Kidney epithelial cell (primary cell): ENCODE measurements at places on chromosomes 12 and 14.

DNA sequence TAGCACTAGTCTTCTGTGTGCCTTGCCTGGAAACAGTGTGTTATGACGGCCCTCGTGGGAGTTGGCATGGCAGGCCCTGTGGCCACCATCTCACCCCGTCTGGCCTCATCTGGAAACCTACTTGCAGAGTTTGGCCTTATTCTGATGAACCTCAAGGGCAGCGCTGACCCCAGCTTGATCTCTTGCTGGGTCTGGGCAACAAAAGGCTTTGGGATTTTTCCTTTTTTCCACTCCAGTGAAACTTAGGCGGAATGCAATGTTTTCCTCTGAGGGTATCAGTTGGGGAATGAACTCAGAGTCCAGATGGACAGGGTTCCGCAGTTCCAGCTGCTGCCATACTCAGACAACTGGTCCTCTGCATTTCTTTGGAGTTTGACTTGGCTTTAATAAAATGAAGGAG is 15.9 kb downstream of the CACNA1C start:
- no peak for DNase-seq

GRCh38 chr12:108375986-108376663 is 37.0 kb upstream of the CMKLR1 start:
- DNase-seq = no peak

- DNase-seq = peak; percentile 23
Measured at GRCh38 chr12:1217191-1217949, 226.3 kb downstream of the ERC1 start.

GRCh38 chr12:24950231-24950834 is 1.4 kb upstream of the BCAT1 start:
- DNase-seq = no peak

DNA sequence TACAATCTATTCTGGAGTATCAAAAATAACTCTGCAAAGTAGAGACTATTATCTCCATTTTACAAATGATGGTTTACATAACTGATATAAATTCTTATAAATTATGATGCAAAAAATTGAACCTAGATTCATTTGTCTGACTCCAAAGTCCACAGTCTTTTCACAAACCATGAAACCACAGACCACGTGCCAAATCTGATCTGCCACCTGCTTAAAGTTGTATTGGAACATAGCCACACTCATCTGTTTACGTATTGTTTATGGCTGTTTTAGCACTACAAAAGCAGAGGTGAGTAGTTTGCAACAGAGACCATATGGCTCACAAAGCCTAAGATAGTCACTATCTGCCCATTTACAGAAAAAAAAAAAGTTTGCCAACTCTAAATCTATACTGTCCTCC is 105.3 kb downstream of the KCNH5 start:
- DNase-seq = no peak

DNA sequence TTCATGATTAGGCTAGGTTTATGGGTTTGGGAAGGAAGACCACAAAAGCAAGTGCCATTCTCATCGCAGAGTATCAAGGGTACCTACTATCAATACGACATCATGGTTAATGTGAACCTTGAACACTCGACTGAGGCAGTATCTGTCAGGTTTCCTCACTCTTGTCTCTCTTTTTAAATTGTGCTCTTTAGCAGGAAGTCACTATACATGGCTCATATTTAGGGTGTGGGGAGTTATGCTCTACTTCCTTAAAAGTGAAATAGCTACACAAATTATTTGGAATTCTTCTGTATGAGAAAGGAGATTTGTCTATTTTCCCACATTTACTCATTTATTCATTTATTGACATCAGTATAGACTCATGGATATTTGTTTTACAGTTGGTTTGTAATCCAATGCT is 5.9 kb upstream of the CLEC4E start:
- no peak for DNase-seq

- DNase-seq = no peak
Measured at GRCh38 chr14:94320243-94320642, 2.9 kb downstream of the SERPINA6 start.

DNA sequence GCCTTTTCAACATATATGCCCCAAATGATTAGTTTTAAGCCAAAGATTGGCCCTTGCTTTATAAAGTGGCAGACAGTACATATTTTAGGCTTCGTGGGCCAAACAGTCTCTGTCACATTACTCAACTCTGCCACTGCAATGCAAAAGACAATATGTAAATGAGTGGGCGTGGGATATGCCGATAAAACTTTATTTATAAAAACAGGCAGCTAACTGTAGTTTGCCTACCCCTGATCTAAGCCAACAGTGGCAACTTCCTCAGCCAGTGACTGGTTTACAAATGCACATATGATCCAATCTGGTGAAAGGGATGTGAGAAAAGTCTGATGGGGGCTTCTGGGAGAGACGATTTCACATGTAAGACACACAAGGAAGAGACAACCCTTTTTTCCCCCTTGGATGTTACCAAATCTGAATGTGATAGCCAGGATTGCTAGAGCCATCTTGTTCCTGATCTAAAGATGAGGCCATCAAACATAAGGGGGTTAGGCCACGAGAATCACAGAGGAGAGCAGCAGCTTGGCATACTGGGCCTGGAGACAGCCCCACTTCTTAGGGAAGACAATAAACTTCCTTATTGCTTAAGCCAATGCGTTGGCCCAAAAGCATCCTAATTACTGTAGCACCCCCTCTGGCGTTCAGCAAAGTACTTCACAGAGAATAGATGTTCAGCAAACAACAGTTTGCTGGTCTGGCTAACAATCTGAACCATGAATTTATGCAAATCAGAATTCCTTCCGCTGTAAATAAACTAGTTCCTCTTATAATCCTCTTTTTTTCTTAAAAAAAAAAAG is 75.2 kb upstream of the TMCC3 start:
- no peak for DNase-seq

DNA sequence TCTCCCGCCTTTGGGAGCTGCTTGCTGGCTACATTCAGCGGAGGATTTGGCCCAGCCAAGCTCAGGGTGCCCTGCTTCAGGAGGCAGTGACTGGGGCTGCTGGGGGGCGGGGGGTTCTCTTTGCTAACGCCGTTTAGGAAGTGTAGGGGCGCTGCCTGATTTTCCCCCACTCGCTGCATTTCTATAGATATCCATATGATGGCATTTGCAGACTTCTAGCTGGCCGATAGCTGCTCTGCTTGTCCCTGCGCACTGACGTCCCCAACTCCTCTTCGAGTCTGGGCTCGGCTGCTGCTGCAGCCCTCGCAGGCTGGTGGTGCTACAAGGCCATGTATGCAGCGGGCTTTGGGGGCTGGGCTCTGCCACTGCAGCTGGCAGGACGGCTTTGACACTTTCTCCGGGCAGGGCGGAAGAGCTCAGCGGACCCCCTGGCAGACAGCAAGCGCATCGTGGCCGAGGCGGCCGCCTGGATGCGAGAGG is 3.1 kb downstream of the LRFN5 start:
- DNase-seq = no peak

- no peak for DNase-seq
Measured at GRCh38 chr12:67299526-67299925, 30.4 kb downstream of the CAND1 start.

- DNase-seq = no peak
Measured at GRCh38 chr14:59897757-59898383, 22.1 kb upstream of the LRRC9 start.

DNA sequence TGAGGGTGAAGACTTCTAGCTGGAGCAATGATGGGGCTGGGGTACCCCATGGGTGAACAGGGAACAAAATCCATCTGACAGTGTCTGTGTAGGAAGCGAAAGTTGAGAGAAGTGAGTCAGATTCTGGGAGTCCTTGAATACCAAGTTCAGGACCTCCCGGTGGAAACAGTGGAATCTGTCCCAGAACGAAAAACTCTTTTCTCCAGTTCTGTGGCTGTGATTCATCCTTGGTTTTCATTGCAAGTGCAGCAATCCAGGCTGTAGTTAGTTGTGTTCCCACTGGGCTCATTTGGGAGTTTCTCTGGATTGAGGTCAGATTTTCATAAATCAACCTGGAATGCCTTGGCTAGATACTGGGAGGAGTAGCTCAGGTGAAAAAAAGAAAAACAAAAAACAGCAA is 120.7 kb downstream of the C12orf75 start:
- DNase-seq = no peak

DNA sequence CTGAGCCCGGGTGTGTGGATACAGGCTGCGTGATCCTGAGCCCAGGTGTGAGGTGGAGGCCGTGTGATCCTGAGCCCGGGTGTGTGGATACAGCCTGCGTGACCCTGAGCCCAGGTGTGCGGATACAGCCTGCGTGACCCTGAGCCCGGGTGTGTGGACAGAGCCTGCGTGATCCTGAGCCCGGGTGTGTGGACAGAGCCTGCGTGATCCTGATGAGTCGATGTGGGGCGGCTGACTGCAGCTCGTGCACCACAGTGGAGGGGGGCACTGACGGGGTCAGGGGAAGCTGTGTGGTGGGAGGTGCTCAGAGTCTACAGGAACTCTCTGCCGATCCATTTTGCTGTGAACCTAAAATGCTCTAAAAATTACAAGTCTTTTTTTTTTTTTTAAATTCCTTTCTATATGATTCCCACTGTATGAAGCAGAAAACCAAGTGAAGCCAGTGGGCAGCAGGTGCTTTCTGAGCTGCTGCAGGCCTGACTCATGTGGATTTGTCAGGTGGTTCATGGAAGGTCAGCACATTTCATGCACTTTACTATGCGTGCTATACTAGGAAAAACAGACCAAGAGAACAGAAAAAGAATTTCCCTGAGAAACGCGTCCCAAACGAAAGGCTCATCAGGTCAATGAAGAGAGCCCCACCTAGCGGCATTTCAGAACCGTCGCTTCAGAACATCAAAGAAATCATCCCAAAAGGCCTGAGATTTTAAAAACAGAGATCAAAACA is 19.3 kb downstream of the BRF1 start:
- peak; percentile 53 for DNase-seq

- no peak for DNase-seq
Measured at GRCh38 chr14:52013984-52014600, 24.7 kb downstream of the RTRAF start.

- DNase-seq = no peak
Measured at GRCh38 chr12:49273726-49274395, 9.0 kb downstream of the TUBA1C start.

- DNase-seq = no peak
Measured at GRCh38 chr12:39040275-39040674, 134.9 kb upstream of the CPNE8 start.

DNA sequence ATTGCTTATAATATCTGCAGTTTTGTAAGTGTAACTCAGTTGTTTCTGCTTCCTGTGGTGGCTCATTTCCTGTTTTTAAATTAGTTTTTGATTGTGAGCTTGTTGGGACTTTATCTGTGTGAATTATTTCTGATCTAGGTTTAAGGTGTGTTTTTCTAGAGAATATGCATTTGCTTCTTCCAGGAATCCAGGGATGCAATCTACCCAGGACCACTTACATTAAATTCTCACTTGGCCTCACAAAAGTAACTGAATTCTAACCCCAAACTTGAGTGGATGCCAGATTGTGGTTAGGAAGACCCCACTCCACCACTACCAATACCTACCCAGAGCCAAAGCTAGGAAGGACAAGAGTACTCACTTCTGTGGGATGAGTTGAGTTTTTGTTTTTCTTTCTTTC is 11.9 kb downstream of the STYX start:
- no peak for DNase-seq

- DNase-seq = peak; percentile 65
Measured at GRCh38 chr12:97075161-97075933, 168.3 kb downstream of the NEDD1 start.

GRCh38 chr14:105710119-105711043 is 184.0 kb downstream of the TMEM121 start:
- no peak for DNase-seq

GRCh38 chr12:88496891-88497371 is 83.3 kb downstream of the KITLG start:
- DNase-seq = no peak

GRCh38 chr14:85344847-85345570 is 184.9 kb upstream of the FLRT2 start:
- DNase-seq = no peak

- DNase-seq = peak; percentile 54
Measured at GRCh38 chr14:65686761-65687160, 274.2 kb downstream of the FUT8 start.

DNA sequence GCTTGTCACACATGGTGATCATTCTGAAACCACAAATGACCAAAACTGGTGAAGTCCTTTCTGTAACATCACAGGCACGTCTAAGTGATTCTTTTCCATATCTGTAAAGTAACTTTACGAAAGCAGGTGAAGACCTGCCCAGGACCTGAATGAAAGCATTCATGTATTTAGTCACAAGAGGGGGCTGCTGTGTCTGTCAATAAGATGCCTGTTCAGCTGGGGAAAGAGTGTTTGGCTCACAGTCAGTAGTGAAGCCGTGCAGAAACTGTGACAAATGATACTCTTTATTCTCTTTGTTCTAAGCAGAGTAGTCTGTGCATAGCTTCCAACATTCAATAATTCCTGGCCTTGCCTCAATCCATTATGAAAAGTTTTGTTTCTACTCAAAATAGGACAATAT is 373.5 kb upstream of the OR4E1 start:
- DNase-seq = no peak

- no peak for DNase-seq
Measured at GRCh38 chr14:35073486-35073885, 27.4 kb downstream of the FAM177A1 start.

DNA sequence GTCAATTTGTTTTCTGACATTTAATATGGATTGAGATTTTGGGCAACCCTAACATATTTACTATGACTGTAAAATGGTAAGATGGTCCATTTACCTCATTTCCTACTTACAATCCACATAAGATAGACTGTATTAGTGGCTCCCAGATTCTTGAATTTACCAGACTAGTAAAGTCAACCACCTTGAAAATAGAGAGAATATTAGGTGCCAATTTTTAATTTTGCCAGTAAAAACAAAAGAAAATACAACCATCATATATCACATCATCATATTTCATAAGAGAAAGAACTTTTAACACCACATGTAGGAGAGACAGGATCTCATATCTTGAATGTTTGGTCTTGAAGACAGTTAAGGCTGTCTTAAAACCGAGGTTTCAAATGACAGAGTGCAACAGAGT is 7.7 kb upstream of the FBLN5 start:
- DNase-seq = no peak

- no peak for DNase-seq
Measured at GRCh38 chr12:83996671-83997070, 915.9 kb downstream of the SLC6A15 start.

DNA sequence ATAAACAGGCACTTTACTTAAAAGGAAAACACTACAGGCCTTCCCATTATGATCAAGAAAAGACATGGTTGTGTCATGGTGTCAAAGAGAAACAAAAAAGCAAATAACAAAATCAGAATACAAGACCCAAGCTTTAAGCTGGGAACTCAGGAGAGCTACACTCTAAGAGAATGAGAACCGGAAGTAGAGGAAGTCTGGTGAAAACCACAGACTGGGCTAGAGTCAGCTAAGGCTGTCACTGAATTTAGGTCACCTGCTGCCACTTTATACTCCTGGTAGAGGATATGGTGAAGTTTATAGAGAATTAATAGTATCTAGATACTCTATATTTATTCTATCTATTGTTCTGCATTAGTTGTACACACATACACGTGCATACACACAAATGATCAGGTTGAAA is 971.7 kb downstream of the FLRT2 start:
- no peak for DNase-seq

DNA sequence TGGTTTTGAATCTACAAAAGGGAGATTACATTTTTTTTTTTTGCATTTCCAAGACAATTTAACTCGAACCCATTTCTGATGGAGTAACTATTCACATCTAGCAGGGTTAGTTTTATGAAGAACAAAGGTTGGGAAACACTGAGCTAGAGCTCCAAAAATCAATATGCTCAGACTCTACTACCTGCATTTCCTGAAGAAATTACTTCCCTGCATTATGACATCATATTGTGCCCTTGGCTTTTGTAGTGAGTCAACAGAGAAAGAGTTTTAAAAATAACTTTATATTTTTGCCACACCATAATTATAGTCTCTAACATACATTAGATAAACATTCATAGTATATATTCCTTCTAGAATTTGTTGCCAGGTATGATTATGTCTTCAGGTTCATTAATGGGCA is 14.8 kb downstream of the GRIP1 start:
- DNase-seq = no peak
